ENCODE measurements at places on chromosomes 4 and X.

GRCh38 chr4:35942092-35942491 is 302.2 kb downstream of the ARAP2 start:
- DNase-seq: no peak

DNA sequence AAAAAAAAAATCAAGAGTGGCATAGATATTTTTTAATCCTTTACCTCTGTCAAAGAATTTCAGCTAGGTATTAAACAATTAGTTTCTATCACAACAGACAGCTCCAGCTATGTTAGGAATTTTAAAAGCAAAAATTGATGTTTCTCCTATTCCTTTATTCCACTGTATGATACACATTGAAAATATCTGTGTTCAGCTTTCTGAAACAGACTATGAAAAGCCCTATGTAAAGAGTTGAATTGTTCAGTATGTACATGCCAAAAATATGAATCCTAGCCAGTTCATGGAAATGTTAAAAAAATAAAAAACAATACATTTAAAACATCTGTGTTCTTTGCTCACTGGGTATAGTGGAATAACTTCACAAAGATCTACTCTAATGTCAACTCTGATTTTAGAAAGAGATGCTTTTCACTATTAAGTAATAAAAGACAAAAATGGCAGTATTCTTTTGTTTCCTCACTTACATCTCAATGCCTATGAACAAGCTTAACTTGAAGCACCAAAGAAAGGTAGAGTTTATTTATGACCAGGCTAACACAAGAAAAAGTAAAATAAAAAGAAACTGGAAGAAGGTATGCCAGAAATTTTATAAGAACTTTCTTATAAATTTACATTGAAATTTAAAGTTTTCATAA is 32.1 kb downstream of the FBXW7 start:
- no peak for DNase-seq

DNA sequence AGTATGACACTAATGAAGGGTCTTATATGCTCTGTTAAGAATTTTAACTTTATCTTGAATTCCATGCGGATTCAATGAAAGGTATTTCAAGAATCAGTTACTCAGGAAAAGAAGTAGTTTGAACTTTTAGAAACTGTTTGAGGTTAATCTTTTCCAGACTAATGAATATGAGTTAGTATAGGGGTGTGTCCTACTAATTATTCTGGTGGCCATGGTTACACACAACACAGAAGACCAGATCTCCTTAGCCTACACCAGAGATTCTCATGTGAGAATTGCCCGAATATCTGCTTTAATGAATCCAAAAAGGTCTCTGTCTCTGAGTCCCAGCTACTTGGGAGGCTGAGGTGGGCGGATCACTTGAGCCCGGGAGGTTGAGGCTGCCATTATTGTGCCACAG is 100.4 kb downstream of the MMRN1 start:
- no peak for DNase-seq

GRCh38 chrX:13764765-13765164 is 30.2 kb downstream of the OFD1 start:
- DNase-seq: no peak

DNA sequence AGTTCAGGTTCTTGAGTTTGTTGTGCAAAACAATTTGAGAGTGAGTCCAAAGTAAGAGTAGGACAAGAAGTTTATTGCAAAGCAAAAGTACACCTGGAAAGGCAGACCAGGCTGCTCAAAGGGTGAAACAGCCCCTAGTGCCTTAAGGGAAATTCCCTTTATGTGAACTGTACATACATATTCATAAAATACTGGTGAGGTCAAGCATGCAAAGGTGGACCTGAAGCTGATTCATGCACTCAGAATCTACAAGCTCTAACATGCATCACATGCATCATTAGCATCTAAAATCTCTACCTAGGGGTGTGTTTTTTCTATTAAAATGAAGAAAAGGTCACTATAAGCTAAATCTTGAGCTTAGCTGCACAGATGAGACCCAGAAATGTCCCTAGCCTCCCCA is 266.9 kb downstream of the SPATA18 start:
- DNase-seq: no peak

DNA sequence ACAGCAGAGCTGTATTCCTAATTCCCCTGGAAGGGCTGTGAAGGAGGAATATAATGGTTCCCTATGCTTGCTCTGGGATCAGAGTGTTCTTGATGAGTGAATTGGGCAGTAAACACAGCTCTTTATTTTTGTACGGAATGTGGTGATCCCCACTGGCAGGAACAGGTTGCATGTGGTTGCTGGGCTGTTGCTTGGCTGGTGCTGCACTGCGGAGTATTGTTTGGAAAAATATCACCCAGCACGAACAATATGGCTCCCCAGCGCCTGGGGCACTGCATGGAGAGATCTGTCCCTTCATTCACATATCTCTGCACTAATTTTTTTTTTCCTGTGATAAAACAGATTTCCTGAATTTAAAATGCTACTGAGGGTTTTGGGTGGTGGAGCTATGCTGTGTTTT is 119.7 kb downstream of the MGST2 start:
- no peak for DNase-seq

- no peak for DNase-seq
Observed at GRCh38 chrX:143570782-143571181, 53.5 kb upstream of the SPANXN3 start.

DNA sequence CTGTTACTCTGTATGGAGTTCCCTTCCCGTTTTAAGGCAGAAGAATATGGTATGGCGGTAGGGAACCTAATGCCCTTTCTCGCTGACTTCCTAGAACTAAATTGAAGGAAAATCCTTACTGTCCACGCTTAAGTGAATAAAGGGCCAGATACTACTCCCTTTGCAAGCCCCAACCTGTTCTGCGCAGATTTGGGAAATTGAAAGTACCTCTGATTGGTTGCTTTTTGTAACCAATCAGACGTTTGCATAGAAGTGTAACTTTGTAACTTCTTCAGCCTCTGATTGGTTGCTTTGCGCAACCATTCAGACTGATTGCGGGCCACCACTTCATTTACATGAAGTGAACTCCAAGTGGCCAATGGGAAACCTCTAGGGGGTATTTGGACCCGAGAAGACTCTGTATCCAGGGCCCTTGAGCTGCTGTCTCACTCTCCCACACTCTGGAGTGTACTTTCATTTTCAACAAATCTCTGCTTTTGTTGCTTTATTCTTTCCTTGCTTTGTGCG is 1.2 kb upstream of the TMEM33 start:
- no peak for DNase-seq

DNA sequence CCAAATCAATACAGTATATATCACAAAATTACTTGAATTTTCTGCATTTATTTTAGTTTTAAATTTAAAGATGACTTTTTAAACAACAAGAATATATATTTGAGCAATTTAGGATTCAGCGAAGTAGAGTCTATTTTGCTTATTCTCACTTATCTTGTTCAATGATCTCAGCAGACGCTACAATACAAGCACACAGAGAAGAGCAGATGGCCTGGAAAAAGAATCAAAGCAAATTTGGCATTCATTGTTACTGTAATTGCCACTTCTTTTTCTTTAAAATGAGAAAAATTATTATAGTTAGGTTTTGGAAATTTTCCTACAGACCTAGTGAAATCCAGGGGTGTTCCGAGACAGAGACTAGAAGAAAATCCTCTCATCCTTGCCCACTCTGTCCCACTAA is 57.5 kb downstream of the NPY1R start:
- no peak for DNase-seq

DNA sequence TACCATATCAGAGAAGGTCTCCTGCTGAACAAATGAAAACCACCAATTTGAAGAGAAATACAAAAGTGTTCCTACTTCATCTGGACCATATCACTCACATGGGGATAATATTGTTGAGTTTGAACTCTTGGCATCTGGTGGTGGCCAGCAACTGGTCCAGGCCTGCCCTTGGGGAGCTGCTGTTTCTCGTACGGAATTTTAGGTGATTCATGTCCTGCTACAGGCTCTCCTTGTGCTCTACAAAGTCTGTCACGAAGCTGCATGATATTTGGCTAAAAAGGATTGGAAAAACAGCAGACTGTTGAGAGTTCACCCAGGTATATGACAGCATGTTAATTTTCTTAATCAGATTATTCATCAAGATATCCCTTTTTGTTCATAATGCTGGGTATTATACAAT is 42.2 kb downstream of the SEC31A start:
- DNase-seq: no peak

DNA sequence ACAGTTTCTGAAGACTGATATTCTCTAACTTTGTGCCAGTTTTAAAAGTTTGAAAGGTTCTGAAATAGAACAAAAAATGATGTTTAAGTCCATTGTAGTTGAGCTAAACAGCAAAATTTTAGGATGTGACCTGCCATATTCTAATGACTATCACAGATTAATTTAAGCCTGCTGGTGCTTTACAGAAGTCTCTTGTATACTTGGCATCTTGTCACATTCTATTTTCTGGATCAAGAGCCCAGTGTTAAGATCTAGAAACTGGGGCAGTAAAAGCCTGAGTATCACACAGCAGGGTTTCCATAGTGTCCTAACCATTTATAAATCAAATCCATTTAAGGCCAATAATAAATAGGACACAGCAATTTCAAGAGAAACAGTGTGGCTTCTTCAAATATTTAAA is 12.4 kb downstream of the FSTL5 start:
- no peak for DNase-seq

DNA sequence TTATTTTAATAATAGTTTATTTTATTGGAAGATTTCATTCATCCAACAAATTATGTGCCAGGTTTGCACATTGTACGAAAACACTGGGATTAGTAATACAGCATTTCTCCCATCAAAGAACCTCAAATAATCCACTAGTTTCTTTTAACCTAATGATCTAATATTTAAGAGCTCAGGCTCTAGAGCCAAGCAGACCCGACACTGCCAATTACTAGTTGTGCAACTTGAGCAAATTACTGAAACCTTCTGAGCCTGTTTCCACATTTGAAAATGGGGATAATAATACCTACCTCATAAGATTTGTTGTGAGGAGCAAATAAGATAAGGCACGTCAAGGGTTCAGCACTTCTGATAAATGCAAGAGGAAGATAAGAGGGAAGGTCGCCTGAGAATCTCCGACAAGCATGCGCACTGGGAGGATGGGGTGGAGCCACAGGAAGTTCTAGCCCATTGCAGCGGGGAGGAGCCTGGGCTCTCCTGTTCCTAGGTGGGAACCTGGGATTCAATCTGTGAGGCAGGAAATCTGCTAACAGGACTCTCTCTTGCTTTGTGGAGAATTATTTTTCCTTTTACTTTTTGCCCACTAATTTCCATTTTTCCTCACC is 141.5 kb upstream of the SMAD1 start:
- no peak for DNase-seq

DNA sequence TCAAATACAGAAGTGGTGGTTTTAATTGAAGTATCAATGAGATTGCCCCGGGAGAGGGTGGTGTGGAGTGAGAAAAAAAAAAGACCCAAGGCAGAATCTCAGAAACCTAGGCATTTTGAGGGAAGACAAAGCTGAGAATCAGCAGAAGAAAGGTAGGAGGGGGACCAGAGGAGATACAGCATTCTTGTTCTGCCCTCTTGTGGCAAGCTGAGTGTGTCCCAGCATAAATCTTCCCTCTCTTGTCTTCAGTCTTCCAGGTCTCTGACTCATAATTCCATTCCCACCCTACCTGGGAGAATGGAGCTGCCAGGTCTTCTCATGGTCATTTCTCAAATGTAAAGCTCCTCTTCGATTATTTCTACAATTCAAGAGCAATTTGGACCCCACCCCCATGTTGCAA is 32.7 kb upstream of the MAGED1 start:
- DNase-seq: no peak

DNA sequence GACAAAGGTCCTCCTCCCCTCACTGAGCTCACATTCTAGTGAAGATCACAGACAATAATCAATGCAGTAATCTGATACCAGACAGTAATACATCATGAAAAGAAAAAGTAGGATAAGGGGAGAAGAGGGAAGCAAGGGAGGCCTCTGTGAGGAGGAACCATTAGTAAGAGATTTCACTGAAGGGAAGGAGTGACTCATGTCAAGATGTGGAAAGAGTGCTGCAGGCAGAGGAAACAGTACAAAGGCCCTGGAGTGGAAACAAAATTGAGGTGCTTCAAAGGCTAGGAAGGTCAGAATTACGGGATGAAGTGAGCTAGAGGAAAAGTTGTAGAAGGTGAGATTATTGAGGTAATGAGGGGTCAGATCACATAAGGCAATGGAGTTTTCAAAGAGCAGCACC is 38.1 kb downstream of the LAMTOR3 start:
- no peak for DNase-seq

DNA sequence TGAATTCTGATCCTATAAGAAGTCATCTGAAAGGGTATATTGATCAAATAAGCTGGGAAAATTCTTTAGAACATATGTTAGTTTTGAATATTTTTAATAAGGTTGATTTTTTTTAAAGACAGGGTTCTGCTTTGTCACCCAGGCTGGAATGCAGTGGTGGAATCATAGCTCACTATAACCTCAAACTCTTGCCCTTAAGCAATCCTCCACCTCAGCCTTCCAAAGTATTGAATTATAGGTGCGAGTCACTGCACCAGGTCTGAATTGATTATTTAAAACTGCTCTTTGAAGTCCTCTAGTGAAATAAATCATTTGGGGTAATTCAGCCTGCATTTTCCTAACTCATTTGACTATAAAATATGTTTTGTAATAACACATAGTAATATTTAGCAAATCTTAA is 812.3 kb downstream of the PDHA2 start:
- no peak for DNase-seq

GRCh38 chrX:331151-331824 is 12.7 kb upstream of the GTPBP6 start:
- no peak for DNase-seq

DNA sequence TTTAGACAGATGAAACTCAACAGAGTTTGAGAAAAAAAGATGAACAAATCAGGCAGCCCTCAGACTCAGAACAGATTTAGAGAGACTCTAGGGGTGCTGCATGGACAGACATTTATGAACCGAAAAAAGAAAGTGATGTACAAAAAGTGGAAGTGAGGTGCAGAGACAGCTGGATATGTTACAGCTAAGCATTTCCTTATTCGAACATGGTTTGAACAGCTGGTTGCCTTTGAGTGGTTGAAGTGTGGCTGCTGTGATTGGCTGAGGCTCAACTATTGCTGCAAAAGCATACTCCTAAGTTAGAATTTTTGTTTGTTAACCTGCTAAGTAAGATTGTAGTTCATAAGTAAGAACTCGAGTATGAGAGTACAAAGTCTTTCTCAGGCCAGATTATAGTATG is 331.5 kb upstream of the PABPC4L start:
- no peak for DNase-seq

DNA sequence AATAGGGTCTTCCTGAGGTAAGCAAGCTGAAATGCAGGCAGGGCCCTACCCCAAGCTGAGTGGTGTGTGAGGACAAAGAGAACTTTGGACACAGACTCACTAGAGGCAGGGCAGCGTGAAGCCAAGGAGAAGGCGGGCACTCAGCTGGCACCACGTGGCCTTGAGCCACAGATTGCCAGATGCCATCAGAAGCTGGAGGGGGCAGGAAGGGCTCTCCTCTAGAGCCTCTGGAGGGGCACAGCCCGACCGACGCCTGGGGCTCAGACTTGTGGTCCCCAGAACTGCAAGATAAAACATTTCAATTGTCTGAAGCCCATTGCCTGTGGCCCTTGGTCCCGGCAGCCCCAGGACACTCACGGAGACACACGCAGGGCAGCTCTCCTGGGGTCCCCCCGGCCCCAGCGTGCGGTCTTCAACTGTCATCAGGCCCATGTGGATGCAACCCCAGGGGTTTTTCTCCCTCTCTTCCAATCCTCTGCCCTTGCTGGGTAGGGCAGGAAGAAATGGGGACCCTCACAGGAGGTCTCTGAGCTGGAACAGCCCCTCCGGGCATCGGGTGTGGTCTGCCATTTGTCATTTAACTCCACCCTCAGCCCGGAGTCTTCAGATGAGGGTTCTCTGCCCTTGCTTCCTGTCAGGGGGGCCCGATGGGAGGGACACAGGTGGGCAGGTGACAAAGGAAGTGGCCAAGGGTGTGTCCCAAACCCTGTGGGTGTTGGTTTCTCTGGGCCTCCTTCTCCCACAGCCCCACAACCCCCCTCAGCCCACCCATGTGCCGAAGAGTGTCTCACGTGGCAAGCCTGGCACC is 22.2 kb downstream of the HMX1 start:
- DNase-seq: no peak

All from DMS79 (cell line).